ENCODE measurements at places on chromosomes 5 and 9.

DNA sequence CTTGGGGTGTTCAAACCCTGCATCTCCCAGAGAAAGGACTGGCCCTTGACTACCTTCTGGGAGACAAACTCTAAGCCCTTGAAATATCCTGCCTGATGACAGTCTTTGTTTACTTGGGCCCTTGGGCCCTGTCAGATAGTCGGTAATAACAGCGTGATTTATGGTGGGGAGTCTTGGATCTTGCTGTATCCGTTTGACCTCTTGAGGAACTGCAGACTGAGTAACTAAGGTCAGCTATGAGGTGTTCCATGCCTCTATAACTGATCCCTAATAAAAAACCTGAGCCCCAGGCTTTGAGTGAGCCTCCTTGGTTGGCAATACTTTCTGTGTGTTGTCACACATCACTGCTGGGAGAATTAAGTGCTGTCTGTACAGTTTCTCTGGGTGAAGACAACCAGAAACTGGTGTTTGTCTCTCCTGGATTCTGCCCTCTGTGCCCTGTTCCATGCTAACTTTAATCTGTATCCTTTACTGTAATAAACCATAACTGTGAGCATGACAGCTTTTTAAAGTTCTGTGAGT lies 56.2 kb upstream of the ANKRD33B start:
- no peak for DNase-seq

GRCh38 chr9:7174884-7175283 lies 417.1 kb downstream of the KDM4C start:
- no peak for DNase-seq

GRCh38 chr5:135455876-135456237 lies 3.7 kb upstream of the TIFAB start:
- no peak for DNase-seq

DNA sequence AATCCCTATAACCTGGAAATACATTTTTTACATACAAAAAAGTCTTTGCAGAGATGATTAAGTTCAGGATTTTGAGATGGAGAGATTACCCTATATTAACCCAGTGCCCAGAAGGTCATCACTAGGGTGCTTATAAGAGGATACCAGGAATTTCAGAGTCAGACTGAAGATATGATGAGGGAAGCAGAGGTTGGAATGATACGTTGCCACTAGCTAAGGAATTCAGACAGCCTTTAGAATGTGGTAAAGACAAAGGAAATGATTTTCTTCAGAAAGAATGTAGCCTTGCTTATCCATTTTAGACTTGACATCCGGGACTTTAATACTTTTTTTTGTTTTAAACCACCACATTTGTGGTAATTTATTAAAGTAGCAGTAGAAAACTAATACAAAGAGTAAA lies 2176.8 kb upstream of the C9orf72 start:
- DNase-seq = no peak

GRCh38 chr5:59119480-59119879 lies 536.6 kb downstream of the RAB3C start:
- DNase-seq = no peak

DNA sequence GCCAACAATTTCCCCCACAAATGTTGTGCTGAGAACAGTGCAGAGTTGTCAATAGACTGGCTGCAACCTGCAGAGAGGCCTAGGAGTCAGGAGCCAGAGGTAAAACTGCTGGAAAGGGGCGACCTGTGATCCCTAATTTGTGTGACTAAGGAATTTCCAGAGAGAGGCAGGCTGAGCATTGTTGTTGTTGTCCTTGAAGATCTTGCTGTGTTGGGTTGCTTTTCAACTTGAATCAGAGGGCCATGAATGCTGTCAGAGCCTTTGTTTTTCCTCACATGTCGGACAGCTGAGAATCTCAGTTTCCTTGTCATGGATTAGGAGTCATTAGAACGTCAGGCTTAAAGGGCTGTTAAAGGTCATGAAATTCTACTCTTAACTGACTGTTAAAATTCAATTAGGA lies 134.6 kb upstream of the ASTN2 start:
- DNase-seq = no peak

DNA sequence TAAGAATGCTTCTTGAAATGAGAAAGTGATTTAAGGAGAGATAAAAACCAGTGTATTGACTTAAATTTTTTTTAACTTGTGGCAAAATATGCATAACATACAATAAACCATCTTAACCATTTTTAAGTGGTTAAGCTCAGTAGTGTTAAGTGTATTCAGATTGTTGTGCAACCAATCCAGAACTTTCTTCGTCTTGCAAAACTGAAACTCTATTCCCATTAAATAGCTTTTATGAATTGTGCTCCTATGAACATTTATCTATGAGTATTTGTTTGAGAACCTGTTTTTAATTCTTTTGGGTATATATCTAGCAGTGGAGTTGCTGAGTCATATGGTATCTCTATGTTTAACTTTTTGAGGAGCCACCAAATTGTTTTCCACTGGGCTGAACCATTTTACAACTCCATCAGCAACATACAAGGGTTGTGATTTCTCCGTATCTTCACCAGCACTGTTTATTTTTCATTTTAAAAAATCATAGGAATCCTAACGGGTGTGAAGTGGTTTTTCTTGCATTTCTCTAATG lies 76.6 kb upstream of the ACTBL2 start:
- DNase-seq = no peak

DNA sequence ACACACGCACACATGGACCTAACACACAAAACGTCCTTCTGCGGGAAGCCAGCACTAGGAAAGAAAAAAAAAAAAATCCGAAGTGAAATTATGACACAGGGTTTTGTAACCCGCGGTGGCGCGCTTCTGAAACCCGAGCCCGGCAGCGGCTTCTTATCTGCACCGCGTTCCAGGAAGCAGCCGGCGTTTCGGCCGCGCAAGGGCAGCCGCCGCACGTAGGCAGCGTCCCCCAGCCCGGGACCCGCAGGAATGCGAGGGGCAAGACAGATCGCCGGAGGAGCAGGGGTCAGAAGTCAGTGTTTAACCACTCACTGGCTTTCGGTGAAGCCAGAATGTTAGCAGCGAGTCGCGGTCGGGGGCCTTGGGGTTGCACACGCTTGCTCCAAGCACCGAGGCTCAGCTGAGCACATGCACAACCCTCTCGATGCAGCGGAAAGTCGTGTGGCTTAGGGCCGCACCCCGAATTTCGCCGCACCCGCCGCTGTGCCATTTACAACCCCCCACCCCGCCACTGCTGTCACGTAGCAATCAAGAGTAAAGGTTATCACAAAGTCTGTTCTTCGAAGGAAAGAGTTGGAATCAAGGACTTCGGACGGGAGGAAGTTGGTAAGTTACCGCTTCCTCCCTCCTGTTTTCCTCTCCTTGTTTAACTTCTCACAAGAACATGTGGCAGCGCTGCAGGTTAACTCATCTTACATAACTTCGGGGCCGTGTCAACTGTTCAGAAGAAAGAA lies 167.9 kb downstream of the AUH start:
- peak; percentile 92 for DNase-seq

DNA sequence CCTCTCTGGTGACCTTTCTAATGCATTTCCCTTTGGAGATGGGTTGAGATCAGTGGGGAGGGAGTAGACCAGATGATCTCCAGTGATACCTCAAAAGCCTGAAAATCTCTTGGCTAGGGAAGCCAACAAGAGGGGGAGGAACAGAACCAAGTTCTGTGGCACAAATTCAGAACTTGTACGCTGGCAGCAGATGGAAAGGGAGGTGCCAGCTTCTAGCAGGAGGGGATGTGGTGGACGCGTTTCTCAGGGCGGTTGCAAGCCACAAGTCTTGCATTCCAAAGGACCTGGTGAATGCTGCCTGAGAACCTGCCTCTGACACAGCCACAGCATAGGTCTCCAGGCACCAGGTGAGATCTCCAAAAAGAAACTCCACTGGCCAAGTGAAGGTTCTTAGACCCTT lies 13.4 kb downstream of the SLIT3 start:
- no peak for DNase-seq

DNA sequence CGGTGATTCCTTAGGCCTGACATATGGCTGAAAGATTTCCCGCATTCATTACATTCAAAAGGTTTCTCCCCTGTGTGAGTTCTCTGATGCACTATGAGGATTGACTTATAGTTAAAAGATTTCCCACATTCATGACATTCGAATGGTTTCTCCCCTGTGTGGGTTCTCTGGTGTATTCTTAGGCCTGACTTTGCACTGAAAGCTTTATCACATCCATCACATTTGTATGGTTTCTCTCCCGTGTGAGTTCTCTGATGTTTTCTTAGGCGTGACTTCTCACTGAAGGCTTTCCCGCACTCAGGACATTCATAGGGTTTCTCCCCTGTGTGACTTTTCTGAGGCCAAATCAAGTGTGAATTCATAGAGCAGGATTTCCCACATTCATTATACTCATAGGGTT lies 35.8 kb downstream of the ZNF782 start:
- no peak for DNase-seq

GRCh38 chr9:78214492-78214891 lies 21.4 kb upstream of the CEP78 start:
- no peak for DNase-seq

DNA sequence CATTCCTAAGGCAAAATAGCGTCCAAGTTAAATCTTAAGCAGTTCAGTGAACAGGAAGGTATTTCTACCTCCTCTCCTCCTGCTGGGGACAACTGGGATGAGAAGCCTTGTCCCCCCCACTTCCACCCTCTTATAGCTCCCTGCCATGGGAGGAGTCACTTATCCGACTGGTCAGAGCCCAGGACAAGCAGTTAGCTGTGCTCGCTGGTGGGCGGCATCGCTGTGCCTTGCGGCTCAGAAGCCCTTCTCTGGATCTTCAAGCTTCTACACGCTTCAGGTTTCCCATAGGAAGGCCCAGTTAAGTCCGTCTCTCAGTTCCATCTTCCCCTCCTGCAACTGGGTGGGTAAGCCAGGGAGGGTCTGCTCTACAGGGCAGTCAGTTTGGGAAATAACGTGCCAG lies 77.2 kb downstream of the PAX5 start:
- no peak for DNase-seq

GRCh38 chr5:1330146-1330846 lies 14.6 kb downstream of the CLPTM1L start:
- no peak for DNase-seq

DNA sequence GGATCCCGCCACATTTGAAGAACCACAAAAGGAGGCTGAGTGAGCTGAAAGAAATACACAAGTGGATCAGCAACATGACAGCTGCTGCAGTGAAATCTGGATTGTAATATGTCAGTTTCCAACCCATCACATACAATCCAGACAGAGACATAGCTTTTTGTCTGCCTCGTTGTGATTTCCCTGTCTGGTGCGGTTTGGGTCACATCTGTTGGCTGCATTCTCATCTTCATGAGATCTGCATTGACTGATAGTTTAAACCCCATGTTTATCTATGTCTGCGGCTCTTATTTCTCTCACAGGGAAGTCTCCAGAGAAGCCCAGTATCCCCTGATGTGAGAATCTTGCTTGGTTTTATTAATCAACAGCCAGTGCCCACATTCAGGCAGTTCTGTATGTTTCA lies 403.1 kb upstream of the ZNF608 start:
- peak; percentile 54 for DNase-seq

DNA sequence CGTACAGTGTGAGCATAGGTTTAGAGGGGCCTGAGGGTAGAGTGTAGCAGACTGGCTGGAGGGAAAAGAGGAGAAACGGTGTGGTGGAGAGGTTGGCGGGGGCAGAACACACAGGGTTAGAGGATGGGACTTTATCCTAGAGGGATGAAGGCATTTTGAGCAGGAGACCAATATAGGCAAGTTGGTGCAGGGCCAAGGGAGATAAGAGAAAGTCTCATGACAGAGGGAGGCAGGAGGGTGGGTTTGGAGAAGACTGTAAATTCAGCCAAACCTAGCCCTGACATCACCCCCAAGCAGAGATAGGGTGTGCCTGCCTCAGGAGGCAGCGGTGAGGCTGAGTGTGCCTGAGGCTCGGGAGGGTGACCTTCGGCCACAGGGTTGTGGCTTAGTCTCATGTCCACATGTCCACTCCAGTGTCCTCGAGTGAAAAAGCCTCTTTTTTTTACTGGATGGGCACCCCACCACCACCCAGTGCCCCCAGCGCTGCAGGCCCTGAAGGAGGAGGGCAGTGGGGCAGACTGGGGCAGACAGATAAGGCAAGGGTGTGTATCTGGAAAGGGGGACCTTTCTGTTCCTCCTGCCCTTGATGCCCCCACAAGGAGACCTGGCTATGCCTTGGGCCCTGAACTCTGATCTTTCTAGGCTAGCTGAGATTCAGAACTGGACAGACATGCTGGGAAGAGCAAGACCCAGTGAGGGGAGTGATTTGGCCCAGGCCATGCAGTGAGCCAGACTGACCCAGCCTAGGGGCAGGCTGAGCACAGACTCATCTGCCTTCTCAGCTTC lies 108.7 kb downstream of the RGS3 start:
- DNase-seq = no peak

GRCh38 chr5:17069995-17070511 lies 134.0 kb upstream of the MYO10 start:
- no peak for DNase-seq

- DNase-seq = no peak
Measured at GRCh38 chr5:181120306-181120705, 10.7 kb downstream of the OR2V1 start.

DNA sequence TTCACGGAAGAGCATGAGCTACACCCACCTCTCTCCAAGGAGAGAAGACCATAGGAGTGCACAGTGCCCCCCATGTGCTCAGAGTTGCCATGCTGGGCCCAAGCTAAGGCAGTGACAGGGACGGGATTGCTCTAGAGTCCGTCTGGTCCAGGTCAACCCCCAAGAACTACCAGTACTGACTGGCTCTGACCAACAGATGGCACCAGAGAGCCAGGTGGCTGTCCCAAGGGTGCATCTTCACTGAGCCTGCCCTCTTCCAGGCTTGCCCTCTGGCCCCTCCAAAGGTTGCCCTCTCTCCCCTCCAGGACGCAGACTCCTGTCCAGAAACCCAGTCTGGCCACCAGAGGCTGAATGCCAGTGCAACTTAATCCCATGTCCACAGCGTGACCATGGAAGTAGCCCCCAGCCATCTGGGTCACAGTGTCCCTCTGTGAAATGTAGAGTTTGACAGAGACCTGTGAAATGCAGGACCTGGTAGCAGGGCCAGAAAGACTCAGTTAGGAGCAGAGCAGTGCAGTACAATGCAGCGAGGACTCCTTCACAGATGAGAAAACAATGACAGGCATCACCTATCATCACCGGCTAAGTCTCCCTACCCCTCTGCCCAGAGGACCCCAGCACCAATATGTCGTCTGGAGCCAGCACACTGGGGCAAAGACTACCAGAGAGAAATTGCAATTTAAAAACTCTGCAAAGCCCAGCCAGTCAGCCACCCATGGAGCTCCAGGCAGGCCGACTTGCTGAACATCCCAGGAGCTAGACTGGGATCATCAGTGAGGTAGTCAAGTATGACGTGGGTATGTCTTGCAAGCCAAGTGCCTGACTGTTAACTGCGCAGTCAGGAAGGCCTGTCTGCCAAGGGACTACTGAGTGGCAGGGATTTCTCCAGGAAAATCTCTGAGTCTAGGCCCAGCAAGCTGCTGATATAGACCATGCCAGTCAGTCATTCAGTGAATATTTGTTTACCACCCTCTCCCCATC lies 7.7 kb upstream of the SKP1 start:
- peak; percentile 72 for DNase-seq
